Epithelial cell of esophagus (primary cell): ENCODE measurements at places on chromosomes 2 and 18.

- peak; percentile 39 for DNase-seq
These were observed 14.2 kb downstream of the PMS1 start for GRCh38 chr2:189798312-189799029.

GRCh38 chr2:104041351-104041750 lies 812.6 kb upstream of the POU3F3 start:
- DNase-seq = no peak

DNA sequence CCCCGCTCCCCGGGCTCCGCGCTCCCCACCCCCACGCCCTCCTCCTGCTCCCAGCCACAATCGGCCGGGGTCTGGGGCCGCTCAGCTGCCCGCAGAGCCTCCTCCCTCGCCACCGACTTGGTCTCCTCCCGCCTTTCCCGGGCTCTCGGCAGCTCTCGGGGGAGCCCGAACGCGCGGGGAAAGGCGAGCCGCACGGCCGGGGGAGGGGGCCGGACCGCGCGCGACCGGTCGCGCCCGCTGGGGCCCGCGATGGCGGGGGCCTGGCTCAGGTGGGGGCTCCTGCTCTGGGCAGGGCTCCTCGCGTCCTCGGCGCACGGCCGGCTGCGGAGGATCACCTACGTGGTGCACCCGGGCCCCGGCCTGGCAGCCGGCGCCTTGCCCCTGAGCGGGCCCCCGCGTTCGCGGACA lies 327 bp downstream of the LTBP1 start:
- no peak for DNase-seq

DNA sequence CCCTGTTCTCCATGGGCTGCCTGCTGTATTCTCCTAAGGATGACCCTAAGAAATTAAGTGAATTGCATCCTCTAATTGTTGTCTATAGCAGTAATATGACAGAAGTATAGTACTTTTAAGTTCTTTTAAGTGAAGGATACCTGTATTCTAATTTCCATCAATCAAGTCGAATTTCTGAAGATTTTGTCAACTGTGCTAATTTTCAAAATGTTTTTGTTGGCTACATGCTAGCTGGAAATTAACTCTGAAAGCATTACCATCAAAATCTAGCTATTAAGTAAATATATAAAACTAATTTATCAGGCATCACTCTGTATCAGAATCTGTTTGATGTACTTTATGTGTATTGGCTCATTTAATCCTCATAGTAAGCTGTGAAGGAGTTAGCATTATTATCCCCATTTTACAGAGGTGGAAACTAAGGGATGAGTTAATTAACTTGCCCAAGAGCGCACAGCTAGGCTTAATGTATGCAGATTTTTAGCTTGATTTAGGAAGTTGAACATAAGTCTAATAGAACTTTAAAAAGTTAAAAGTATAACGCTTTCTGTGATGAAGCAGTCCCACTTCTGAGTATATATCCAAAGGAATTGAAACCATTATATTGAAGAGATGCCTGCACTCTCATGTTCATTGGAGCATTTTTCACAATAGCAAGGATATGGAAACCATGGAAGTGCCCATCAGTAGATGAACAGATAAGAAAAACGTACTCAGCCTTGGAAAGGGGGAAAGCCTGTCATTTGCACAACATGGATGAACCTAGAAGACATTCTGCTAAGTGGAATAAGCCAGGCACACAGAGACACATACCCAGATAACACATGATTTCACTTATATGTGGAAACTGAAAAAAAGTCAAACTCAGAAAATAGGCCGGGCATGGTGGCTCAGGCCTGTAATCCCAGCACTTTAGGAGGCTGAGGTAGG lies 32.0 kb downstream of the EML4 start:
- no peak for DNase-seq

- no peak for DNase-seq
These were observed 29.5 kb downstream of the RMC1 start for GRCh38 chr18:23532848-23533247.

DNA sequence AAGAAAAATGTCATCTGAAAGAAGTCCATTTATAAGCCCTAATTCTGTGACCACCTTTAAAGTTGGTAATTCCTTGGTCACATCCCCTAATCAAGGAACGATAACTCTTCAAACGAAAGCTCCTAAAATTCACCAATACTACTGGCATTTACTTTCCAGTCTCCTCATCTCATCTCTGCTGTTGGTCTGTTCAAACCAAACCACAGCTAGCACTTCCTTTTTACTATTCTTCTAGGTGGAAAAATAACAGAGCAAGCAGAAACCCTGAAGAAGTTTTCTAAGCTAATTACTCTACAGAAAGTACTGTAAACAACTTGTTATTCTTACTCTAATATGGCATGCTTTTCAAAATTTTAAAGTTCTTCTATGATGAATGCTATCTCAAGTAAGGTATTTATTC lies 21.6 kb downstream of the TIA1 start:
- no peak for DNase-seq

DNA sequence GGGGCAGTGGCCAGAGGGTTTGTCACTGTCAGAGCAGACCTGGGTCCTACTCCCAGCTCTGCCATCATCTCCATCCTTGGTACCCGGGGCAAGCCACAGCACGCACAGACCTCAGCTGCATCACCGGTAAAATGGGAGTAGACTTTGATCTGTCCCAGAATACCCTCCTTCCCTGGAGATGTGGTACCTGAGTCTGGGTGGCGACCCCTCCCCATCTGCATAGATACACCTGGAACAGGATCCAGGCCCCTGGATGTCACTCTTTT lies 64.0 kb downstream of the ZFP36L2 start:
- no peak for DNase-seq

GRCh38 chr2:239506101-239506857 lies 105.5 kb upstream of the HDAC4 start:
- no peak for DNase-seq

- DNase-seq = peak; percentile 24
These were observed 71.4 kb upstream of the CDH20 start for GRCh38 chr18:61261870-61262269.

GRCh38 chr2:84493514-84493913 lies 22.8 kb upstream of the DNAH6 start:
- DNase-seq = peak; percentile 53

- no peak for DNase-seq
These were observed 80.5 kb downstream of the HAUS1 start for GRCh38 chr18:46184727-46185126.

DNA sequence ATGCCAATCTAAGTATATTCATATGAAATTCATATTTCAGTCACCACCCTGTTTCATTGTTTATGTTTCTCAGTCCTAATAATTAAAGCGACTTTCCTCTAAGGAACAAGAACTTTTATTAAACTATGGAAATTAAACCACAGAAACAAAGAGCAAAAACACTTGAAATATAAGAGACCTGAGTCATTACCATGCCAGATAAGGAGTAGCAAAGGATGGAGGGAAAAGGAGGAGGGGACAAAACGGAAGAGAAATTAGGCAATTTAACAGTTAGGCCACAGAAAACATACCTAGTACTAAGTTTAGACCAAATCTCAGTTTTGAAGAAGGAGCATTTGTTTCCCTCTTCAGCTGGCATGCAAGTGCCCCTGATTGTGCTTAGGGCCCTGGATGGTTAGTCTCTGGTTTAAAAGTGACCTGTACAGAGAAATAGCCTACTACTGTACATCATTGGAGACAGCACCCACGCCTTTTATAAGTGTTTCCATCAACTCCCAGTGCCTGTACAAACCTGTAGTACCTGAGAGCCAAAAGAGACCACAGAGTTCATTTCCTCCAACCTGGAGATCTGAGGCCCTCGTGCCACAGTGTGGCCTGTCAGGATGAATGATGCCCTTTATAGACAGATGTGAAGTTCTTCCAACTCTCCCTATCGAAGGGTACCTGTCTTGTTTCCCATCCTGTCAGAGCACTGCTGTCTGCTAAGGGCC lies 74.5 kb downstream of the SPATS2L start:
- DNase-seq = peak; percentile 44

- DNase-seq = peak; percentile 5
These were observed 566.6 kb upstream of the DSEL start for GRCh38 chr18:68083131-68083530.

- no peak for DNase-seq
These were observed 41.5 kb downstream of the EPAS1 start for GRCh38 chr2:46338674-46339073.

GRCh38 chr2:233705911-233706506 lies 6.7 kb upstream of the UGT1A5 start:
- peak; percentile 73 for DNase-seq

DNA sequence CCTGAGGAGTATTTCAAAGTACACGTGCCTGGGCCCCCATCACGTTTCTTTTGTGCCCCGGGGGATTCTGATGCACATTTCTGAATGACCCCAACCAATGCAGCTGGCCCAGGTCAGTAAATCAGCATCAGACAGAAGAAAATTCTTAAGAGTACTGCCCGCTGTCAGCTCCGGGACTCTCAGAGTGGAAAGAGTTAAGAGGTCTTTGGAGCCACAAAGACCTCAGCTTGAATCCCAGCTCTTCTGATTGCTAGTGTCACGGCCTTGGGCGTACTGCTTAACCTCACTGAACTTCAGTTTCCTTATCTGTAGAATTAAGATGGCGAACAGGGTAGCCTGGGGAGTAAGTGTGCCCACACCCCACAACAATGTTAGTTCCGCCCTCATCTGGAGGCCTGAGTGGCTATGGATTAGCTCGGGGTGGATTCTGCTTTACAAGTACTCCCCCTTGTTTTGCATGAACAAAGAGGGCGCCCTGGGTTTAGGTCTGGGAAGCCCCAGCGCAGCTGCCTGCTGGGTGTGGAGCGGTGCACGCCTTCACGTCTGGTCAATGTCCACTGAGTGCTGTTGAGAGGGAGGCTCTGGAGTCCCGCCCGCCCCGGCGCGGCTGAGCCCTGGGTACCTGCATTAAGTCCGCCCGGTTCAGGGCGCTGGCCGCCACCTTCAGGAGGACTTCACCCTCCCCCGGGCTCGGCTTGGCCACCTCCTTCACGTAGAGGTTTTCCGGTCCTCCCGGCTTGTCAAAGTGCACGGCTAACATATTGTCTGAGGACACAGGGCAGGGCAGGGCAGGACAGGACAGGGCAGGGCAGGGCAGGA lies 858 bp downstream of the TP53I3 start:
- peak; percentile 83 for DNase-seq

DNA sequence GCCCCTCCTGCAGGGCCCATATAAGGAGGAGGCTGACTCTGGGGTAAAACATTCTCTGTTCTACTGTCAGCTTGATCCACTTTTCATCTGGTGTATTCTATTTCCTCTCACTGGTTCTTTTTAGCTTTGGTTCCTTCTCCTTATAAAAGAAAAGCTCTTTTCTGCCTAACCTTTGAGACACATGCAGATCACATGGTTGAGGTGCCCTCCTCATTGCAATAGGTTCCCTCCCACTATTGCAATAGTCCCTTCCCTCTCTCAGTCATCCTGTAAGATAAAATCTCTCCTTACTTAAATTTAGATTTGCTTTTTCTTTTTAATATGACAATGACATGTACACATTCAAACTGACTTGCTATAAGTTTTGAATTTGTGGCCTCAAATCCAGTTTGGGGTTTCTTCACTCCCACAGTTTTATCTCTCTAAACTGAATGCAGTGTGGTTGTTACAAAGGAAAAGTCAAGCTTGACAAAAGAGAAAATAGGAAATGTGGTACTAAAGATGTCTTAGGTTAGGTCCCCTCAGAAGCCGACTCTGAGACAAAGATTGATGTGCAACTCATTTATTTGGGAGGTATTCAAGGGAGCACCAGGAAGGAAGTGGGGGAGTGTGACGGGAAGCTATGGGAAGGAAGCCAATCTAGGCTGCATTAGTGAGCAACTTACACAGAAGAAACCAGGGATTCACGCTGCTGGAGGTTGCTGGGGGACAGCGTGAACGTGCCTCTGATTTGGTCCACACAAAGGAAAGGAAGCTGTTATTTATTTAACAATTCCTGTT lies 127.6 kb upstream of the LINC00305 start:
- no peak for DNase-seq

- DNase-seq = no peak
These were observed 826.8 kb downstream of the TRIB2 start for GRCh38 chr2:13543550-13543949.

DNA sequence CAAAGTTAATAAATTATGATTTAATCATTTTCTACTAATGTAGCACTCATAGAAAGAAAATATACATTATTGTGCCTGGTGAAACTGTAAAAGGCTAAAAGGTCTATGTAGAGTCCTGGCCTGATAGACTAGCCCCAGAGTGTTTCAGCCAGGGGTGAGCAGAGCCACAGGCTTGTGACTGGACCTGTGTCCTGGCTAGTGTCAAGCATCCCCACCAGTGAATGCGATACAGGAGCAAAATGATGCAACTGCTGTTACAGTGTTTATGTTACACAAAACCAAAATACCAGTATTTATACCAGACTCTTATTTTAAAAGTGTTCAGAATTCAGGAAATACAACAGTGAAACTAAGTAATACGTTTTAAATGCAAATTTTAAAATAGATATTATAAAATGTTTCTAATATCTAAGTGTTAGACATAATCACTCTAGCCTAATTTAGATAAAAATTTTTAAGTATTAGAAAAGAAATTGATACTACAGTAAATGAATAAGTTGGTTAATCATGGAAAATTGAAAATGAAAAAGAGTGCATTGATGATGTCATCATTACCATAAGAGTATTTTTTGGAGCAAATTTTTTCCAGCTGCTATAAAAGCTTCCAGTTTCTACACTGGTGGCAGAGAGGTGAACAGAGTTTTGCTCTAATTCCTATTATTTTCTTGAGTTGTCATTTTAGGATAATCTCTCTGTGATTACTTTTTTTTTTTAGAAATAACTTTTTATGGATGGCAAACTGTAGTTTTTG lies 6.2 kb upstream of the TSPYL6 start:
- DNase-seq = no peak

DNA sequence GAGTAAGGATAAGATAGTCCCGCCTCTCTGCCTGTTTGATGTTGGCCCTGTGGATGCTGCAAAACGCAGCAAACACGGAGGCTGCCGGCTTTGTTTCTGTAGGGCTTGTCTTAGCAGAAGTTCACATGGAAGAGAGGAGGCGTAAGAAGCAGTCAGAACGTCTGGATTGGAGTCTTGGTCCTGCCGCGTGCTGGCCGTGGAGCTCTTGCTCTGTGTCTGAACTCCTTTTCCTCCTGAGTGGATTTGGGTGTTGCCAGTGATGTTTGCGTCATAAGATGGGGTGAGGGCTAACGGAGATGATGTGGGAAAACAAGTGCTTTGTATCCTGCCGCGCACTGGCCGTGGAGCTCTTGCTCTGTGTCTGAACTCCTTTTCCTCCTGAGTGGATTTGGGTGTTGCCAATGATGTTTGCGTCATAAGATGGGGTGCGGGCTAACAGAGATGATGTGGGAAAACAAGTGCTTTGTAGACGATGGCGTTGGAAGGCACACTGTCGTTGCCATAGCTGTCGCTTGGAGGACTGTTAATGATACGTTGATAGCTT lies 240.9 kb downstream of the AGAP1 start:
- no peak for DNase-seq

GRCh38 chr2:223588251-223588650 lies 13.9 kb downstream of the SCG2 start:
- no peak for DNase-seq

GRCh38 chr18:13392899-13393298 lies 174.3 kb downstream of the LDLRAD4 start:
- no peak for DNase-seq

- no peak for DNase-seq
These were observed 16.6 kb downstream of the CYTIP start for GRCh38 chr2:157427003-157427921.
